ENCODE measurements at places on chromosomes 3 and 15. TPM values are rescaled to one million over a fixed set of nuclear protein-coding genes. Genes with fewer than 3 reads are reported as not detected.

The LNP1 gene
- polyA plus RNA-seq: 2.0 TPM

The BLM gene
- polyA plus RNA-seq: 6.4 TPM

The PLD1 gene
- polyA plus RNA-seq: not detected

The BCL2A1 gene
- 25.4 TPM for polyA plus RNA-seq

The MME gene
- polyA plus RNA-seq: not detected

The OCA2 gene
- not detected for polyA plus RNA-seq

The BCL6 gene
- polyA plus RNA-seq: 2.5 TPM

The TMEM202 gene
- polyA plus RNA-seq: not detected

The PPP2R3A gene
- polyA plus RNA-seq: 0.03 TPM

The AADAC gene
- polyA plus RNA-seq: not detected

DNA sequence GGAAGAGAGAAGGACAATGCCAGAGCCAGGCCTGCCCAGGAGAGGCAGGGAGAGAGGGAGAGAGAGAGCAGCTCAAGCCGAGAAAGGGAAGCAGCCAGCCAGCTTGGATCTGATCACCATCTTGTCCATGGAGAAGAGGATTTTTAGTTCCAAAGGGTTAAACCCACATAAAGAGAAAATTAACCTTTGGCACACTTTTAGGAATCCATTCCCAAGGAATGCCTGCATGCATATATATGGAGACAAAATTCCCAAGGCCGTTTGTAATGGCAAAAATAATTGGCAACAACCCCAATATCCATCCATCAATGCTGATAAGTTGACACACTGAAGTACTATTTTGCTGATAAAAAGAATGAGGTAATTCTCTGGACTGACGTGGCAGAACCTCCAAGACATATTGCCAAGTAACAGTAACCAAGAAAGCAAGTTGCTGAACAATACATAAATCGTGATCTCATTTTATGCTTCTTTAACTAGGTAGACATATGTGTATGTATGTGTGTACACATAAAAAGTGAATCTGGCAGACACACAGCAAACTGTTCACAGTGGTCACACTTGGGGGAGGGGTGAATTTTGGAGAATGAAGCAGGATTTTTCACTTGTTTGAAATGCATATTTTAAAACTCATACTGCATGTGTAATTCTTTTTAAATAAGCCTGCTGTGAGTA is 7.5 kb upstream of the STRA6 start:
- H3K27me3 ChIP-seq: no peaks in the 10 kb centered on the region
- no peaks in the 10 kb centered on the region for H3K36me3 ChIP-seq
- H3K4me3 ChIP-seq: no peak overlapping the region
- DNase-seq: no peak
- H3K27ac ChIP-seq: no peak overlapping the region

DNA sequence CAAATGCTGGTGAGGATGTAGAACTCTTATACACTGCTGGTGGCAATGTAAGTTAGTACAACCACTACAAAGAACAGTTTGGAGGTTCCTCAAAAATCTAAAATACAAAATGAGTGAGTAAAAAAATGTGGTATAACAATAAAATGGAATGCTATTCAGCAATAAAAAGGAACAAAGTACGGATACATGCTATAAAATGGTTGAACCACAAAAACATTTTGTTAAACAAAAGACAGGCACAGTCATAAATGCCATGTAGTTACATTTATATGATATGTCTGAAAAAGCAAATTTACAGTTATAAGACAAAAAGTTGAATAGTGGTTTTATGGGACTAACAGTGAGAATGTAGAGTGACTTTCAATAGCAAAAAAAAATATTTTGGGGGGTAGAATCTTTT is 285.8 kb downstream of the TBC1D5 start:
- no peaks in the 10 kb centered on the region for H3K36me3 ChIP-seq
- no peak for DNase-seq
- no peaks in the 10 kb centered on the region for H3K4me1 ChIP-seq

- no peaks in the 10 kb centered on the region for H3K4me1 ChIP-seq
- H3K36me3 ChIP-seq: no peaks in the 10 kb centered on the region
- DNase-seq: no peak
- H3K4me3 ChIP-seq: peak overlapping the region; percentile 32
Observed at GRCh38 chr3:104279617-104280016, 1087.1 kb upstream of the ALCAM start.

GRCh38 chr3:189322339-189322738 is 150.6 kb downstream of the TPRG1 start:
- no peak for DNase-seq
- H3K27ac ChIP-seq: no peak overlapping the region
- H3K4me3 ChIP-seq: no peak overlapping the region

DNA sequence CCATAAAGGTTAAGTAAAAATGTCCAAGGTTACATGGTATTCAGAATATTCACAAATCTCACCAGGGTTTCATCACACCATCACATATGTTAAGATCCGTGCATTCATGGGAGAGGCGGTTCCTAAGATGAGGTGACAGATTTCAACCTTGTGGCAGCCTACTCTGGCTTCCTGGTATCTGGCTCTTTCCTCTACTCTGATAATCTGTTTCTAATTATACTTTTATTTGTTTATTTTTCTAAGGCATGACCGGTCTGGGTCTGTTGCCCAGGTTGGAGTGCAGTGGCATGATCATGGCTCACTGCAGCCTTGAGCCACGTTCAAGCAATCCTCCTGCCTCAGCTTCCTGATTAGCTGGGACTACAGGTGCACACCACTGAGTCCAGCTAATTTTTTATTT is 34.4 kb downstream of the RAF1 start:
- H3K27me3 ChIP-seq: no peaks in the 10 kb centered on the region
- no peak overlapping the region for H3K27ac ChIP-seq
- peaks cover 36% of the 10 kb centered on the region for H3K4me1 ChIP-seq
- no peak for DNase-seq

GRCh38 chr15:60009124-60009960 is 5.2 kb downstream of the FOXB1 start:
- peaks cover 69% of the 10 kb centered on the region for H3K27me3 ChIP-seq
- no peaks in the 10 kb centered on the region for H3K36me3 ChIP-seq
- DNase-seq: no peak
- H3K4me1 ChIP-seq: peaks cover 28% of the 10 kb centered on the region
- H3K4me3 ChIP-seq: no peak overlapping the region

GRCh38 chr15:90711842-90712241 is 5.3 kb upstream of the BLM start:
- H3K27ac ChIP-seq: no peak overlapping the region
- DNase-seq: no peak
- no peaks in the 10 kb centered on the region for H3K36me3 ChIP-seq
- peaks cover 6% of the 10 kb centered on the region for H3K4me1 ChIP-seq
- H3K27me3 ChIP-seq: no peaks in the 10 kb centered on the region

DNA sequence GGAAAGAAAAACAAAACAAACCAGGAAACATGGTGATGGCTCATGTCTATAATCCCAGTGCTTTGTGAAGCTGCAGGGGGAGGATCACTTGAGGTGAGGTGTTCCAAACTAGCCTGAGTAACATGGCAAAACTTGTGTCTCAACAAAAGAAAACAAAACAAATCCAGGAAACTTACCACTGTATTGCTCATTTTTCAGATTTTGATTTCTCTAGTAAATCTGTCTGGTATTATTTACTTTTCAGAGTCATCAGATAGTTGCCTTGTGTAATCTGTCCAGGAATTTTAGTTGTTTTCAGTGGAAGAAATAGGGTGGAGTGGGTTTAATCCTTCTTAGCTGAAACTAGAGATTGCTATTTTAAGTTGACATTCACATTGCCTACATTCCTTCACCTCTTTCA is 91.8 kb upstream of the ALCAM start:
- DNase-seq: no peak
- H3K4me3 ChIP-seq: no peak overlapping the region
- H3K27me3 ChIP-seq: no peaks in the 10 kb centered on the region
- H3K4me1 ChIP-seq: no peaks in the 10 kb centered on the region
- H3K36me3 ChIP-seq: no peaks in the 10 kb centered on the region

GRCh38 chr3:61948699-61949305 is 387.4 kb downstream of the PTPRG start:
- DNase-seq: no peak
- no peak overlapping the region for H3K4me3 ChIP-seq
- H3K36me3 ChIP-seq: no peaks in the 10 kb centered on the region

DNA sequence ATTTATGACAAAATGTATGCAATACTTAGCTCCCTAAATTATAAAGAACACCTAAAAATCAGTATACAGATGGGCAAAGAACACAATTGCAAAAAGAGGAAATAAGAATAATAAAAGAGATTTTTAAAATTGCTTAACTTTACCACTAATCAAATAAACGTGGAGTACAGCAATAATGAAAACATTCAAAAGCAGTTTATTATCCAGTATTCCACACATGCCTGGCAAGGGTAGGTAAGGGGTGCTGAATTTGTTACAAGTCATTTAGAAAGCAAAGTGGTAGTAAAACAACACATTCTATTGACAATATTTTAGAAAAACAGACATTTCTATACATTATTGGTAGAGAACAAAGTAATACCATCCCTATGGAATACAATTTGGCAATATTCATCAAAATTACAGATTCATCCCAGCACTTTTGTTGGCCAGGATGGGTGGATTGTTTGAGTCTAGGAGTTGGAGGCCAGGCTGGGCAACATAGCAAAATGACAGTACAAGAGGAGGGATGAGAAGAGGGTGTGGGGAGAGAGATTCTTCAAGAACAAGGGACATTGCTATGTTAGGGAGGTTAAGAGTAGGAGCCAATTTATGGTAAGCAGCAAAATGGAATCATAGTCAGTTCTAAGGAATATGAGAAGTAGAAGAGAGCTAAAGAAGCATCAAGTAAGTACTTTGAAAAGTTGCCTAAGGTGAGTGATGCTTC is 3.7 kb upstream of the ACKR4 start:
- H3K36me3 ChIP-seq: peaks cover 2% of the 10 kb centered on the region
- DNase-seq: no peak
- no peaks in the 10 kb centered on the region for H3K4me1 ChIP-seq
- H3K27me3 ChIP-seq: no peaks in the 10 kb centered on the region
- H3K4me3 ChIP-seq: no peak overlapping the region
- H3K27ac ChIP-seq: no peak overlapping the region

DNA sequence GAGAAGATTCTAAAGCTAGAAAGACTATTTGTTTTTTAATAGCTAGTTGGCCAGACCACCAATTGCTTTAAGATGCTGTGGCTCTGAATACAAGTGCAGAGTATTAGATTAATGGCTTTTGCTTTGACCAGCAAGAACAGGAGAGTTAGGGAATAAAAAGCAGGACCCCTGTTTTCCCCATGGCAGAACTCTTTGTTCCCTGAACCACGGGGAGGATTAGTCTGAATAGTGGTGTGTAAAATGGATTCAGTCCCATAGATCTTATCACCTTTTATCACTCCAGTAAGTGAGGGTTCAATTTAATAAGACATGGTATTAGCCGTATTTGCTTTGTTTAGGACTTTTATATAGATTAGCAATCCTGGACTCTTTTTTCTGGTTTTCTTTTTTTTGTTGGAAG is 562.6 kb upstream of the DPPA4 start:
- H3K36me3 ChIP-seq: no peaks in the 10 kb centered on the region
- H3K27ac ChIP-seq: no peak overlapping the region
- no peaks in the 10 kb centered on the region for H3K4me1 ChIP-seq
- H3K4me3 ChIP-seq: no peak overlapping the region
- DNase-seq: no peak
- H3K27me3 ChIP-seq: no peaks in the 10 kb centered on the region

DNA sequence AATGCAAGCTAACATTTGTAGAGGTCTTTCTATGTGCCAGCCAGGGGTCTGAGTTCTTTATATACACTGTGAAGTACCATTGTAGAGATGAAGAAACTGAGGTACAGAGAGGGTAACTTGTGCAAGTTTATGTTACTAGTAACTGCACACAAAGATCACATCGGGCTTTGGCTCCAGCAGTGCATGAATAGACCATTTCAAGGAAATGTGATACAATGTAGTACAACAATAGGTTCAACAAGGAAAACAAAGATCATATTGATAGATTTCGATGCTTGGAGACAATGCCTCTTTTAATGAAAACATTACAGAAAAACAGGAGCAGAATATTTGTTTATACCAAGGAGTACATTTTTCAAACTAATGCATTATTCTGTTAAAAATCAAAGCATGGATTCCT is 115.3 kb downstream of the POLR2M start:
- H3K27ac ChIP-seq: no peak overlapping the region
- no peak overlapping the region for H3K4me3 ChIP-seq
- DNase-seq: no peak
- no peaks in the 10 kb centered on the region for H3K36me3 ChIP-seq
- no peaks in the 10 kb centered on the region for H3K4me1 ChIP-seq

- no peaks in the 10 kb centered on the region for H3K36me3 ChIP-seq
- H3K27ac ChIP-seq: no peak overlapping the region
- H3K27me3 ChIP-seq: no peaks in the 10 kb centered on the region
- H3K4me1 ChIP-seq: peaks cover 23% of the 10 kb centered on the region
Observed at GRCh38 chr3:127588806-127589577, 1.5 kb downstream of the TPRA1 start.

DNA sequence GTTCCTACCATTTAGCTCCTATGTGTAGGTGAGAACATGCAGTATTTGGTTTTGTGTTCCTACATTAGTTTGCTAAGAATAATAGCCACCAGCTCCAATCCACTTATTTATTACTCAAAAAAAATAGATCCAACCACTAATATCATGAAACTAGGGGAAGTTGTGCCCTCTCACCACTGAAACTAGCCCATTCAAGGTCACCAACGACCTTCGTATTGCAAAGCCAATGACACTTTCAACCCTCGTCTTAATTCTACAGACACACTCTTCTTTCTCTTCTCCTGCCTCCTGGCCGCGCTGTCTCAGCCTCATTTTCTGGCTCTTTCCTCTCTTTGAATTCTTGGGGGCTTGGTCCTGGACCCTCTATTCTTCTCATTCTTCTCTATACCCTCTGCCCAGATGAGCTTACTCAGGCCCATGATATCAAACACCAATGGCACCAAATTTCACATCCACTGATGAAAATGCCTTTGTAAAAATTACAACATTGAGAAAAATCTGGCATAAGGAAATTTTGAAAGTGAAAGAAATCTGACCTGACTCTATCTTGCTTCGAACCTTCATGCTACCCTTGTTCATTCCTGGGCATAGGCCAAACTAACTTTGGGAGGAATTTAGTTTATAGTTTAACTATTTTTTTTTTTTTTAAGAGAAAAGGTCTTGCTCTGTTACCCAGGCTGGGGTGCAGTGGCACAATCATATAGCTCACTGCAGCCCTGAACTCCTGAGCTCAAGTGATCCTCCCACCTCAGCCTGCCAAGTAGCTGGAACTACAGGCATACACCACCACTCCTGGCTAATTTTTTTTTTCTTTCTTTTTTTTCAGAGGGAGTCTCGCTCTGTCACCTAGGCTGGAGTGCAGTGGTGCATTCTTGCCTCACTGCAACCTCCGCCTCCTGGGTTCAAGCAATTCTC is 25.4 kb upstream of the LIMD1 start:
- no peak overlapping the region for H3K4me3 ChIP-seq
- H3K27me3 ChIP-seq: no peaks in the 10 kb centered on the region
- H3K36me3 ChIP-seq: no peaks in the 10 kb centered on the region
- H3K27ac ChIP-seq: no peak overlapping the region

- no peaks in the 10 kb centered on the region for H3K36me3 ChIP-seq
- DNase-seq: no peak
- no peak overlapping the region for H3K27ac ChIP-seq
- H3K27me3 ChIP-seq: no peaks in the 10 kb centered on the region
Observed at GRCh38 chr3:73432023-73432705, 192.6 kb downstream of the PDZRN3 start.

GRCh38 chr3:172626021-172626640 is 84.7 kb downstream of the NCEH1 start:
- H3K27ac ChIP-seq: no peak overlapping the region
- H3K36me3 ChIP-seq: no peaks in the 10 kb centered on the region
- H3K27me3 ChIP-seq: no peaks in the 10 kb centered on the region
- DNase-seq: no peak
- no peaks in the 10 kb centered on the region for H3K4me1 ChIP-seq
- no peak overlapping the region for H3K4me3 ChIP-seq
